Activated CD4-positive, alpha-beta T cell treated with anti-CD3 and anti-CD28 coated beads for 1 hour (primary cell): ENCODE measurements at places on chromosomes 5 and 9.

DNA sequence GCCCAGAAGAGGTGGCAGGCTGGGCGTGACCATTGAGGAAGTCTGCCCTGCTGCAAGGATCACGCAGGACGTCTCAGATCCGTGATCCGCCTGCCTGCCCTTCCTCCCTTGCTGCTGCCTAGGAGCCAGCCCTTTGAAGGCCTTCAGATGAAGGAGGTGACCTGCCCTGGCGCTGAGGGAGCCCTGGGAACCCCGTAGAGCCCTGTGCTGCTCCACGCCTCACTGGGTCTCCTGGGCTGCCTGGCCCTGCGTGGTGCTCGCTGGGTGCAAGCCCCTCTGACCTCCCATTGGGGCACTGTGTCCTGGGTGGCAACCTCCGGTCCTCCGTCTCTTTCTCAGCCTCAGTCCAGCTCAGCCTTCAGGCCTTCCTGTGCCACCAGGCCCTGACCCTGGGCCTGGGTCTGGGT is 295.3 kb upstream of the IRX4 start:
- DNase-seq: no peak

DNA sequence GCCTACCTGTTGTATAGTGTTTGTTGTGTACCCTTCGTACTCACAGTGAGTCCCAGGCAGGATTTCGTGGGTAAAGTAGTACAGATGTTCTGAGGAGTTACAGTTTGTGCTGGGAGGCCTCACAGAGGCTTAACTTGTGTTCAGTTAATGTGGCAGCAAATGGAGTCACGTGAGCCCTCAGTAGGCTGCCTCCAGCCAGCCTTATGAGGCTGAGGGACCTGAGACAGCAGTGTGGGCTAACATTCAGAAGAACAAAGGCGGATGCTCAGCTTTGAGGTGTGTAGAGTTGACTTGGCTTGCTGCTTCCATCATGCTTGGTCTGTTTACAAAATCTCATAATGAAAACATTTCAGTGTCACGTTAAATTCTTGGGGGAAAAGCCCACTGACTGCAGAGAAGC is 118.1 kb downstream of the TRIO start:
- no peak for DNase-seq

DNA sequence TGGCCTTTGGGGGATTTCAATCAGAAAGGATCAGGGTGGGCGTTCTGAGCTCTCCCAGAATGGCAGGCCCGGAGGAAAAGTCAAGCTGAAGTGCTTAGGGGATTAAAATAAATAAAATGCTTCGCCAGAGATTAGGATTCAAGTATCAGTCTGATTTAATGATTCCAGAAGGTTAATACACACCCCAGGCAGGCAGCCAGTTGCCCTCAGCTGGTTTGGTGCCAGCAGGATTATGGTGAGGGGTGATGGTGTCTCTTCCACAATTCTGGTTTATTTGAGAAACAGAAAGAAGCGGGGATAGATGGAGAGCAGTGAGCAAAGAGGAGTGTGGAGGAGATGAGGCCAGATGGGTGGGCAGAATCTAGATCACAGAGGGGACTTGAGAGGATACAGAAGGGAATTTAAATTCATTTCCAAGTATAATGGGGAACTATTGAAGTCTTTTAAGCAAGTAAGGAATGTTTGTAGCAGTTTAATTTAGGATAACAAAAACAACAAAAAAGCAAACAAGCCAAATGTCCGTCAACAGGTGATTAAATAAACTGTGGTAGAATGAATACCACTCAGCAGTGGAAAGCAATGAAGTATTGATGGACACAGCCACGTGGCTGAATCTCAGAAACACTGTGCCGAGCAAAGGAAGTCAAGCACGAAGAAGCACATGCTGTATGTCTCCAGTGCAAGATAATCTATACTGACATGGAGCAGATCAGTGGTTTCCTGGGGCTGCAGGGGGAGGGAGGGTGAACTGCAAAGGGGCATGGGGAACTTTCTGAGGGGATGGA is 297.7 kb downstream of the MSX2 start:
- no peak for DNase-seq

DNA sequence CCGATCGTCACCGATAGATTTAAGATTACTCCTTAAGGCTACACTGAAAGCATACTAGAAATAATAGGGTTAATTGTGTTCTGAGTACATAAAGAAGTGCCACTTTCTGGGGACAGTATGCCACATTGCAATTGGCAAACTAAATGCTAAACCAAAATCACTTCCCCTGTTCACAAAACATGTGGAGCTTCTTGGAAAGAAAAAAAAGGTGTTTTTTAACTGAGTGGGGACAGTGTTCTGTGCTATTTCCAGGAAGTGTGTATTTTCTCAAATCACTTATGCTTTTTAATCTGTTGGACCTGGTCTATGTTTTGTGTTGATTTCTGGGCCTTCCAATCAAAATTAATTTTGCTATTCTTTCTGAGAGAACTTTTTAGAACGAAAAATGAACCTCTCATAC is 149.3 kb upstream of the MPDZ start:
- DNase-seq: no peak

DNA sequence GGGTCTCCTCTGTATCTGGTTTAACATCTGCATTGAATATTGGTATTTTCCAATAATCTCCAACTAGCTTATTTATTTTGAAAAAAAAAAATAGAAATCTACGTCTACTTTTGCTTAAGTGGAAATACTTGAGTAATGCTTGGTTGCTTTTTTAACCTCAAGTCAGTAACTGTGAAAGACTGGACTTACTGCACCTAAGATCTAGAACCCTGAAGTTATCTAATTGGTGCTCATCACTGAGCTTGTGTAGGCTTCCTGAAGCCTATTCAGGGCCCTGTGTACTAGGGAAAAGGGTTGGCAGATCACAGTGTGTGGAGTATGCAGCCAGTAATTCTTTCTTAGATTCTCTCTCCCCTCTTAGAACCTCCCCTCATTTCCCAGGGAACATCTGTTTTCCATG is 16.2 kb downstream of the SLC1A1 start:
- DNase-seq: no peak

DNA sequence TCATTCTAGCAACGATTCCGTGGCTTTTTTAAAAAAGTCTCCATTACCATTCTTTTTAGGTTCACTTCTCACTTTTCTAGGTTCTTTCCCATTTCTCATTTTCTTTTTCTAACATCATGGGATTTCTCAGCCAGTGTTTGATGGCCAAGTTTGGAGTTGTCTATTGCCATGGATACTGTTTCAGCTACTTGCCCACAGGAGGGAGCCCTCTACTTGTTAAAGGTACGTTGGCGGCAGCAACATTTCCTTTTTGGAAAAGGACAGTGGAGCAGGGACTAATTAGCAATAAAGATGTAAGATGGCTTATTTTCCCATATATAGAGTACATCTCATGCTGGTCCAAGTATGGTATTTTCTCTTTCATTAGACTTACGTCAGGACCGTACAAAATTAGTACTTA is 2257.5 kb upstream of the C9orf72 start:
- no peak for DNase-seq

DNA sequence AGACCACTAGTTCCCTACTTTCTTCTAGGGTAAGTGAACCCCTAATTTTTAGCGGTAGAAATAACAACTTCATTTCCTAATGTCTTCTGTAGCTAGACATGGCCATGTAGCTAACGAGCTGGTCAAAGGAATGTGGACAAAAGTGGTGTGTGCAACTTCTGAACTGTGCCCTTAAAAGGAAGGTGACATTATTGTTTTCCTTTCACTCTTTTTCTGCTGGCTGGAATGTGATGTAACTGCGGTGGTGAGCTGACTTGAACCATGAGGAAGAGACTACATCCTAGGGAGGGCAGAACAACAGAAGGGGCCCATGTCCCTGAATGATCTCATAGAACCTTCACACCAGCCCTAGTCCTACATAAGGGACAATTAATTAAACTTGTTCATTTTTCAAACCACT is 1.3 kb upstream of the SNX2 start:
- no peak for DNase-seq

DNA sequence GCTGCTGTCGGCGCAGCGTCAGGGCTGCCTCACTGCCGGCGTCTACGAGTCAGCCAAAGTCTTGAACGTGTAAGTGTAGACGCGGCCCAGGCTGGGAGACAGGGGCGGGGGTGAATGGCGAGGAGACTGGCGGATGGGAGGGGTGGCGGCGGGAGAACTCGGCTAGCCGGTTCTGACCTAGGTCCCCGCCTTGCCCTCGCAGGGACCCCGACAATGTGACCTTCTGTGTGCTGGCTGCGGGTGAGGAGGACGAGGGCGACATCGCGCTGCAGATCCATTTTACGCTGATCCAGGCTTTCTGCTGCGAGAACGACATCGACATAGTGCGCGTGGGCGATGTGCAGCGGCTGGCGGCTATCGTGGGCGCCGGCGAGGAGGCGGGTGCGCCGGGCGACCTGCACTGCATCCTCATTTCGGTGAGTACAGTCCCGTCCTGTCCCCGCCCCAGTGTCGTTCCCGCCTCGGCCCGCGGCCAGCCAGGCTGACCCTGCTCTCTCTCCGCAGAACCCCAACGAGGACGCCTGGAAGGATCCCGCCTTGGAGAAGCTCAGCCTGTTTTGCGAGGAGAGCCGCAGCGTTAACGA is 745 bp downstream of the GADD45G start:
- DNase-seq: peak; percentile 40

DNA sequence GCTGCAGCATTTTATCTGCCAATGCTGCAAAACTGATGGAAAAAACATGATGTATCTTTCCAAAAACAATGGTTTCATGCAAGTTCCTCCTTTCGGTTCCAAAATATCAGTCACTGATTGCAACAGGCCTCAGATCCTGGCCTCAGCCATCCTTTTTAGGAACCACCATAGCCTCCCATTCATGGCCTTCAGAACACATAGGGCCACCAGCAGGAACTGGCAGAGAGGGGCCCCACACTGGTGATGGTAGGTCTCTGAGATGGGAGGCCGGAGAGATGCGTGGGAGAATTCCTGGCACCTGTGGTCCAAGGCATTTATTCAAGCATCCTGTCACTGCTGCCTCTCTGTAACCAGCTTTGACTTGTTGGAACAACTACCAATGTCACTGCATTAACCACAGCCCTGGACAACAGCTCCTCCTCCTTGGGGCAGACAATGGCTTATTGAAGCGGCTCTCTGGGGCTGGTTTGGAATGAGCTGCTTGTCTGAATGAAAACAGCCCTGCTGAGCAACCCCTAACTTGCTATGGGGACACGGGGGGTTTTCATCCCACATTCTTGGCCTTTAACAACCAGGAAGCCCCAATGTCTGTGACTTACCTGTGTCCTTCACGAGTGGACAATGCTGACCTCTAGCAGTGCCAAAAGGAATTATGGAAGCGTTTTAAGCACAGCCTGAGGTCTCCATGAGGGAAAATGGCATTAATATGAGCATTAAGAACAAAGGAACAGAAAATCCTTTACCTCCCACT is 108.1 kb downstream of the LHFPL2 start:
- DNase-seq: no peak

GRCh38 chr9:82491604-82492003 is 503.0 kb downstream of the SPATA31D1 start:
- DNase-seq: no peak

- no peak for DNase-seq
Measured at GRCh38 chr5:98483301-98483685, 290.2 kb upstream of the RGMB start.

DNA sequence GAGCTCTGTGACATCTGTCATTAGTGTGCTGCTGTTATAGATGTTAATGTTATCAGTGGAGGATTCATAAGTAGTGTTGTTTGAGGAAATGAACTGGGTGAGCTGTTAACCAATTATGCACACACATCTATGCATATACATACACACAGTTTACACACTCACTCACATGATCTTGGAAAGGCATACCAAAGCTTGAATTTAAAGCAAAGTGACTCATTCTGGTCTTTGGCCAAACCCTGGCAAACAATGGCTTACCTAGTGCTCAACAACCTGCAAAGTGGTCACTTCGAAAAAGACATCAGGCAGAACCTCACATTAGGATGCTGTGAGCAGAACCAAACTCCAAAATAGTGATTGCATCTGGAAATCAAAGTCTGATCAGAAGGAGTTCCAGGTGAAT is 1037.3 kb upstream of the CDH6 start:
- no peak for DNase-seq

- no peak for DNase-seq
Measured at GRCh38 chr5:53946405-53947100, 363.8 kb downstream of the ARL15 start.

- DNase-seq: no peak
Measured at GRCh38 chr9:79220666-79221065, 351.1 kb upstream of the TLE4 start.

DNA sequence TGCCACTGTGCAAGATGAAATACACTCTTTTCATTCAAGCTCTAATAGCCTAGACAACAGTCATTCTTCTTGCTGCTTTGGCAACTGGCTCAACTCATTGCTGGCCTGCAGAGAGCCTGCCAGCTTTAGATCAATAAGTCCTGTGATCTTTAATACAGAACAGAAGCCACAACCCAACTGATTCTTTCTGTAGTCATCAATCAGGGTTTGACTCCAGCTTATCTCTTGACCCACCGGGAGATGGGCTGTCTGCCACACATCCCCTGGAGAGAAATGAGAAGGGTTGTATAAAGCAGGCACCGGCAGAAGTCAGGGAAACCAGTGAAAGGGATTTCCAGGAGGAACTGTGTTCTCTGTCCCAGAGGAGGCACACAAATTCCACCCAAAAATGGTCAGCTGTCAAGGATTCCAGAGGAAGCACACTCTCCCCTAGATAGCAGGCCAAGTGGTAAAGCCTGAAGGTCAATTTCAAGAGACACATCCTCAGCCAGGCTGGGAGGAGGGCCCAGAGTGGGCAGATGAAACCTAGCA is 24.5 kb downstream of the LHFPL2 start:
- DNase-seq: no peak

- DNase-seq: no peak
Measured at GRCh38 chr5:121841892-121842291, 9.8 kb upstream of the FTMT start.

- no peak for DNase-seq
Measured at GRCh38 chr9:137370865-137371520, 52.0 kb downstream of the EXD3 start.

GRCh38 chr9:24051587-24051986 is 225.5 kb upstream of the ELAVL2 start:
- no peak for DNase-seq

DNA sequence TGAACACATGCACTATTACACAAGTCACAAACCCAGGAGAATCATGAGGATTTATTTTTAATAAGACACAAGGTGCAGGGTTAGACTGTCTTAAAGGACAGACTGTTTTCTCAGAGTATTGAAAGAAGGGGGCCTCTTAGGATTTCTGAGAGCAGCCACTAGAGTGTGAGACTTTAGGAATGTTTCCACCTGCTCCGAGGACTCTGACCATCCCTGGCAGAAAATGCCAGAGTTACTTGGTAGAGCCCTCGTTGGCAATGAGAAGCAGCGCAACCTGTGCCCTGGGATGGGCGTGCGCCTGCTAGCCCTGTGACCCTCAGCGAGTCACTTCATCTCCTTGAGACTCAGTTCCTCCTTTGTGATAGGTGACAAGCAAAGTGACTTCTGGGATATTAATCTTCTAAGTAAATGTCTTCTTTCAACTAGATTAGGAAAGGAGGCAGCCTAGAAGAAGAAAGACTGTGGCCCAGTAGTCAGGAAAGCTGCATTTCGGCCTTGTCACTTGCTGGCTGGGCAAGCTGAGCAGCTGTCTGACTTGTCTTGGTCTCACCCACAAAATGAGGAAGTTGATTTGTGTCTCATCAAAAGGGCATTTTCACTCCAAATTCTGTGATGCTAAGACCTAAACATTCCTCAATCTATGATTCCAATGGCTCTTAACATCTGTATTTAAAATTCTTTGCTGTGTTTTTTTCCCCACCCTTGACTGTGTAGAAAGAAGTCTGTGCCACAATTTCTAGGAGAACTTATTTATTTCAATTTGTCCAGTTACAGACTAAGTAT is 60.5 kb downstream of the PTCD2 start:
- no peak for DNase-seq
